ENCODE measurements at places on chromosomes 1 and 21.
A peak's percentile ranks its signal among the peaks of the same experiment; 100 is the strongest.

- DNase-seq: no peak
Observed at GRCh38 chr1:61486783-61487536, 238.0 kb downstream of the TM2D1 start.

- DNase-seq: no peak
Observed at GRCh38 chr21:37005548-37006485, 685 bp upstream of the RIPPLY3 start.

GRCh38 chr1:235326719-235327558 lies 1.0 kb downstream of the ARID4B start:
- DNase-seq: peak; percentile 58

- no peak for DNase-seq
Observed at GRCh38 chr1:76827066-76827465, 40.2 kb upstream of the ST6GALNAC5 start.

DNA sequence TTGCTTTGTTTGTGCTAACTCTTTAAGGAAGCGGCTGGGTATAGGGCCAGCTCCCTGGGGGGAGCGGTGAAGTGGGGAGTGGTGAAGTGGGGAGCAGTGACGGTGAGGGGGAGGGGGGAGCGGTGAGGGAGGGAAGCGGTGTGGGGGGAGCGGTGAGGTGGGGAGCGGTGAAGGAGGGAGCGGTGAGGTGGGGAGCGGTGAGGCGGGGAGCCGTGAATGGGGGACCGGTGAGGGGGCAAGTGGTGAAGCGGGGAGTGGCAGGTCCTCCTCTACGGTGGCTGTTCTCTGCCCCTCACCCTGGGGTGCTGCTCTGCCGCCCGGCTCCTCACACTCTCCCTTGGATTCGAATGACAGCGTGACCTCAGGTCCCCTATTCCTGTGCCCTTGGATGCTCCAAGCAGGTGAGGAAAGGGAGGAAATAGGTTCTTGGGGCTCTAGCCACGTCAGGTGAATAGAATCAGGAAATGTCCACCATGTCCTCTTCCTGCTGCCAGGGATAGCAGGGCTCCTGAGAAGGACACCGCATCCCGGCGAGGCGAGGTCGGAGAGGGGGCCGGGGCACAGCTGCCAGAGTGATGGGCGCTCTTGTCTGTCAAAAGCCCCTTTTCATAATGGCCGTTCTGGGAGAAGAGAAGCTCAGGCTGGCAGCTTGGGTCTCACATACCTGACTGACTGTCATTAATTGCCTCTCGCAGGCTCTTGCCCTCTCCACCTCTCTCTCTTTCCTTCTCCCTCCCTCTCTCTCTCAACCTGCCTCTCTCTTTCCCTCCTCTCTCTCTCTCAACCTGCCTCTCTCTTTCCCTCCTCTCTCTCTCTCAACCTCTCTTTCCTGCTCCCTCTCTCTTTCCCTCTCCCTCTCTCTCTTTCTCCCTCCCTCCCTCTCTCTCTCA lies 134.2 kb downstream of the PGBD5 start:
- peak; percentile 46 for DNase-seq

- no peak for DNase-seq
Observed at GRCh38 chr1:184116287-184116686, 64.8 kb downstream of the TSEN15 start.

- no peak for DNase-seq
Observed at GRCh38 chr1:66342707-66343106, 191.2 kb upstream of the SGIP1 start.

DNA sequence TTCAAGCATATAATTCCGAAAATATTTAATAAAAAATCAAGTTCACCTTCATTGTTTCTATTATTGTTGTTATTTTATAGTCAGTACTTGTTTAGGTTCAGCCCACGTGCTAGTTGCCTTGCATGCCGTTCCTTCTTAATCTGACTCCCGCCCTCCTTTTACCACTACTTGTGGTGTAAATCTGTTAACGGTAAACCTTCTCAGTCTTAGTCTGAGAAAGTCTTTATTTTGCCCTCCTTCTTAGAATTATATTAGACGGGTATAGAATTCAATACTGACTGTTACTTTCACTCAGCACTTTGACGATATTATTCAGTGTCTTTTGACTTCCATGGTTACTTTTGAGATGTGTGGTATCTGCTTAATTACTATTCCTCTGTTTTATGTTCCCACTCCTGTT lies 104.8 kb downstream of the RGL1 start:
- DNase-seq: no peak

DNA sequence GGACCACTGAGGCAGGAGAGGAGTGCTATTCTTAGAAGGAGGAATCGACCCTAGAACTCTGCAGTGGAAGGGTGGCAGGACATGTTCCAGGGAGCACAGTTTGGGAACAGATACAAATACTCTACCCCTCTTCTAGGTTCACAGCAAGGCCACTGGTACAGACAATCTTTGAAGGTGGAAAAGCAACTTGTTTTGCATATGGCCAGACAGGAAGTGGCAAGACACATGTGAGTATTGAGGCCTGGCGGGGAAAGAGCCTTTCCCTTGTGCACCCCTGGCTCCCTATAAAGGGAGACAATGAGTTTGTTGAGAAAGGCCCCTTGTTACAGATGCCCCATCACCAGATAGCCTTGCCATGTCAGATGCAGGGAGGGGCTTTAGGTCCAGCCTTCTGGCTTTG lies 17.8 kb downstream of the KIF2C start:
- DNase-seq: no peak

All from NCI-H146 (cell line).